ENCODE measurements at places on chromosomes 7 and 10.

- no peak for DNase-seq
Observed at GRCh38 chr10:113550365-113550764, 2.5 kb upstream of the HABP2 start.

GRCh38 chr7:131038153-131038552 is 289.5 kb upstream of the MKLN1 start:
- no peak for DNase-seq

DNA sequence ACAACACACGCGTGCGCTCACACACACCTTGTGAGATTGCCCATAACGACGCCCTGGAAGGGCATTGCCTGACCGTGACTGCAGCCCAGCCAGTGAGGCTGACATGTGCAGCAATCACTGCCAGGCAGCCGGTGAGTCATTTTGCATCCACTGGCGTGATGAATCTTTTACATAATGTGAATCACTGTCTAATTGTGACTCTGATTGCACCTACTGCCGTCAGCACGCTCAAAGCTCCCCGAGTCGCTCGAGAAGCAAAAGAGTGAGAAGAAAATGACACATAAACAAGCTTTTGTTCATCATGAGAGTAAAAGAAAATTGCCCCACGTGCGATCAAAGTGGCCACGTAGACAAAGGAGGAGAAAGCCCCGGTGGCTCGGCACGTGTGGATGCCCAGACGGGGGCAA is 117.4 kb upstream of the PFKP start:
- DNase-seq, result no peak

GRCh38 chr10:124732931-124733570 is 11.1 kb downstream of the FAM53B start:
- DNase-seq, result no peak

DNA sequence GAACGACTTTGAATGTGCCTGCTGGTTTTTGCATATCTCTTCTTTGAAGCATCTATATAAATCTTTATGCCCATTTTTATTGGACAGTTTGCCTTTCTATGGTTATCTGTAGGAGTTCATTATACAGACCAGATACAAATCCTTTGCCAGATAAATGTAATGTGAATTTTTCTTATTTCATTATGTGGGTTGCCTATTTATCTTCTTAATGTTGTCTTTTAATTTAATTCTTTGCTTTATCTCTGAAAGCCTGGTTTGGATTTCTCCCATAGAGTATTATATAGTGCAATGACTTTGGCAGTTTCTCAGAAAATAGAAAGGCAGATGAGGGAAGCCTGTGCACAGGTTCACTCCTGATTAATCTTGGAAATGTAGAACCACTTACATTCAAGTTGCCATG is 1025.1 kb downstream of the GRM8 start:
- no peak for DNase-seq

- peak; percentile 46 for DNase-seq
Observed at GRCh38 chr7:38178695-38179344, 775 bp downstream of the STARD3NL start.

DNA sequence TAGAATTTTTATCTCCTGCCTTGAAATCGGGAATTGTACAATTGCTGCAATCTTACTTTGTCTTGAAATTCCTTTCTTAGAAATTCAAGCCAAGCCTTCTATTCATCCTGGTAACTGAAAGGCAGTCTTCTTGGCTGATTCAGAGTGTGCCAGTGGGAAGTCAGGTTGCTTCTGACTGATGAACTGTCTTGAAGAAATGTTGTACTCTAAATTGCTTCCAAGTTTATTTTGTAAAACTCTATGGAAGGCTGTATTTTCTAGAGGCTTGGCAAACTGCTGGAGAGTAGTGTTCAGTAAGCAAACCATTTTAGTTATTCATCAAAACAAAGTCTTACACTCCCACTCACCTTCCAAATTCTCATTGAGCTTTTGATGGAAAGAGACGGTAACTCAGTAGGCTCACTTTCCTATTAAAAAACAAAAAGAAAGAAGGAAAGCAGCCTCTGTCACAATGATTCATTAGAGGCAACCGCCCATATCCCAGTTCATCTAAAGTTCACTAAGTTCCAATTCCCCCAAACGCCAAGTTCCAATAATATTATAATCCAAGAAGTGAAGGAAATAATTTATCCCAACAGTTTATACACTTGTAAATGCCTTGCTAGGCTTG is 187.9 kb upstream of the MALRD1 start:
- DNase-seq, result no peak

GRCh38 chr7:25894902-25895791 is 256.9 kb upstream of the NFE2L3 start:
- peak; percentile 70 for DNase-seq

GRCh38 chr10:90860790-90861189 is 3.0 kb upstream of the HTR7 start:
- DNase-seq, result no peak

DNA sequence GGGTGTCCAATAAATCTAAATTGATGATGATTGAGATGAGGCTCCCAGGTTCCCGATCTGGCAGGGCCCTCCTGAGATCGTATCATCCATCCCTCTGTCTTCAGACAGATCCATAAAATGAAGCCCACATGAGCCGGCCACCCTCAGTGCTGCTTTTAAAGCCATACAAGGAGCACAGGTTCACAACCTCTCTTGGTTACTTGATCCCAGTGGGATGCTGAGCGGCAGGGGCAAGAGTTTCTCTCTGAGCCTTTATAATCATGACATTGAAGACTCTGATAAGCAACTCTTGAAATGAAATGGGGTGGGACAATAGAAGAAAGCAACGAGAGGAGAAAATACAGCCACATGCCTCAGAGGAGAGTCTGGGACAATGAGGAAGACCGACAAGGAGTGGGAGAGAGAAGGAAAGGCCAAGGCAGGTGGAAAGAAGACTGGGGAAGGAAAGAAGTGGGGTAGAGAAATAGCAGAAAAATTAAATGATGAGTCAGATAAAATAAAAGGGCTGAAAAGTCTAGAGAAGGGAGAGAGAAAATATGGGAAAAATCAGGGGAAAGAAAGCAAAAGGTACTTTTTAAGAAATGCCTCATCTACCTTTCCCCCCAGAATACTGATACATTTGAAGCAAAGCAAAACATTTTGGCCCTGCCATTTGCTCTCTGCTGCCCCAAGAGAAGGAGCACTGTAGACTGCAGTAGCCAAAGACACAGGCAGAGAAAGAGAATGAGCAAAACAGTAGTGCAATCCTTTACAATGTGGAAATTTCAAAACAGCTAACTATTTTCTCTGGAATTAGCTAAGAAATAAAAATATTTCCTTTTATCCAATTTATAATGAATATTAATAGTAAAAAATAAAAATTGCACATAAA is 14.6 kb downstream of the GBX1 start:
- DNase-seq, result no peak

GRCh38 chr10:70465278-70465677 is 13.3 kb upstream of the PALD1 start:
- no peak for DNase-seq

DNA sequence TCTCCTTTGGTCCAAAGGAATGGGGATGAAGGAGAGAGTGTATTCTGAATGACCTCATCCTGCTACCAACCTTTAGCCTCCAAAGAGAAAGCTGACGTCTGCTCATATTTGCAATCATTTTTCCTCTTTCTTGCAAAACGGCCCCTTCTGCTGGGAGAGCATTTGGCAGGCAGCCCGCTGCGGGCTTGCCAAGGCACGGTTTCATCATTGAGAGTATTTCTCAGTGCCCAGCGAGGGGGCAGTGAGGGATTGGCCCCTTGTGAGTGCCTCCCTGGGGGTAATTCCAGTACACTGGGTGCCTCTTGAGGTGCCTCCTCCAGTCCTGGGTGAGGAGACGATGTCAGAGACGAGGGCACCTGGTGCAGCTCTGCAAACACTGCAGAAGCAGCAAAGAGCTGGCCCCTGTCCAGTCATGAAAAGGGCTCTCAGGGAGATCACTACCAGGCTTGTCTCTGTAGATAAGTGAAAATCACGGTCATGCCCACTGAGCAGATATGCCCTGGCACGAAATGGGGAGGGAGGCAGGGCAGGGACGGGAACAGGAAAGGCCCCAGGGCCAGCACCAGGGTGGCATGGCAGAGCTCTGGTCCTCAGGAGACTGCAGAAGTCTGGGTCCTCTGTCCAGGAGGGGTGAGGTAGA is 48.7 kb upstream of the SHH start:
- DNase-seq, result no peak

DNA sequence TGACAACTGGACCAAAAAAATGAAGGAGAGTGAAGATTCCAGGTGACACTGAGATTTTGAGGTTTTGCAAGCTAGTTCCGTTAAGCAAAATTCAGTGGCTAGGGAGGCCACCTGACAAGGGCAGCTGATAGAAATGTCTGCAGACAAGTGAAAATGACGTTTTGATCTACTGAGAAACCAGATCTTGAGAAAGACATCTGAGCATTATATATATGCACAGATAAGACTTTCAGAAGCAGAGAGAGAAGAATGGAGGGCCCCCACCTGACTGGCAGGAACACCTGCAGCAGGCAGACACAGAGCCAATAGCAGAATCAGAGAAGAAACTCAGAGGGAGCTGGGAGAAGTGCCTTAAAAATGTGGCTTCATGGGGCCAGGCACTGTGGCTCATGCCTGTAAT is 76.1 kb upstream of the LRGUK start:
- peak; percentile 71 for DNase-seq

GRCh38 chr7:151728286-151728660 is 148.6 kb downstream of the PRKAG2 start:
- DNase-seq, result no peak

DNA sequence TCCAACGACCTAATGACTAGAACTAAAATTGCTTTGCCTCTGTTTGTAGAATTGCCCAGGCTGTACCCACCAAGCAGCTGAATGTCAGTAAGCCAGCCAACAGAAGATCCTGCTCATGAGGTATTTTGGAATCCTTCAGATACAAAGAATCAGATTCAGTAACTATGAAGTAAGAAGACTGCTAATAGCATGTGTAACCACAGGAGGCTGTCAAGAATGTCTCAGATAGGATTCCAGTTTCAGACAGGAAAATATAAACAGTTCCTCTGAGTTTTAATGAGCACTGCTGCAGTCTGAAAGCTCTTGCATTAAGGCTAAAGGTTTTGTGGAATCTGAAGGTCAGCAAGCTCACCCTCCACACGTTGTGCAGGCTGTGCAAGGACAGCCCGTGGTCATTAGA is 112.6 kb upstream of the ADAM12 start:
- DNase-seq, result no peak

DNA sequence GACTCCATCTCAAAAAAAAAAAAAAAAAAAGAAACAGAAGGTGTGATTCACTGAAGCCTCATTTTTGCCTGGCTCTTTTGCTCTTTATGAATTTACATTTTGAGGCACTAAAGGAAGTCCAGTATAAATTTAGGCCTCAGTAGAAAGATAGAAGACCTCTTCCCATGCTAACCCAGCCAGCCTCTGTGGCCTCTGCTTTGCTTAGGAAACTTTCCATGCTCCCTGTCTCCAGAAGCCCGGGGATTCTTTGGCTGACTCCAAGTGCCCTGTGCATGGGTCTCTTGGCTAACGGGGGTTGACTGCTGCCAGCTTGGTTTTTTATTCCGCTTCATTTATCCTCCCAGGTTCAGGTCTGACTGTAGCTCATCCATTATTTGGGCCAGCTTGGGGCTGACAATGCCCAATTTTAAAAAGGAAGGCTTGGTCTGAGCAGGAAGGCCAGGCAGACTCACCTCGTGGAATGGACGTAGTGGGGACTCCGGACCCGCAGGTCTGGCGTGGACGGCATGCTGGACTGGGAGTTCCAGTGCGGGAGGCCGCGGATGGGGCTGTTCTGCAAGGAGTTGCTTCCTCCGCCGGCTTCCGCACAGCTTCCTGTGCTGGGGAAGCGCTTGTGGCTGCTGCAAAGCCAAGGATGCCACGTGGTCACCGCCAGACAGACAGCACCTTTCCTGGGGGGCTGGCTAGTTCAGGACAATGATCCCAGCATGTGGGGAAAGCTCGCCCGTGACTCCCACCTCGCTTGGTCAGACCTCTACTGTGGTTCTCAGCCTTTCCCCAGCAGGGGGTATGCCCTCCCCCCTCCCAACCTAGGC is 72.3 kb downstream of the PRPF18 start:
- no peak for DNase-seq

- DNase-seq, result no peak
Observed at GRCh38 chr7:12719141-12719919, 31.9 kb downstream of the ARL4A start.

DNA sequence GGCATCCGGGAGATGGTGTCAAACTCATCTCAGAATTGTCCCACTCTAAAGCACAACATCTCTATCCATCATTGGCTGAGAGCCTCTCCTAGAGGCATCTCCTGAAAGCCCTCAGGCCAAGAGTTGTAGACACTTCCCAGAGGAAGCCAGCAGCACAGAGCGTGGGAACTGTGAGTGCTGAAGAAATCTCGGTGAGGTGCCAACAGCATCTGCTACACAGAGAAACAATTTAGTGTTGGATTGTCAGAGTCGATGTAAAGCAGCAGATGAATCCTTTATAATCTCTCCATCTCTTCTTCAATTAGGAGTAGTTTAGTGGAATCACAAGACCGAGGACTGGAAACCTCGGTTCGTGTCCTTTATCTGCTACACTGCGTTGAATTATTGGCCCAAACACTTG is 172.2 kb downstream of the C7orf25 start:
- no peak for DNase-seq

DNA sequence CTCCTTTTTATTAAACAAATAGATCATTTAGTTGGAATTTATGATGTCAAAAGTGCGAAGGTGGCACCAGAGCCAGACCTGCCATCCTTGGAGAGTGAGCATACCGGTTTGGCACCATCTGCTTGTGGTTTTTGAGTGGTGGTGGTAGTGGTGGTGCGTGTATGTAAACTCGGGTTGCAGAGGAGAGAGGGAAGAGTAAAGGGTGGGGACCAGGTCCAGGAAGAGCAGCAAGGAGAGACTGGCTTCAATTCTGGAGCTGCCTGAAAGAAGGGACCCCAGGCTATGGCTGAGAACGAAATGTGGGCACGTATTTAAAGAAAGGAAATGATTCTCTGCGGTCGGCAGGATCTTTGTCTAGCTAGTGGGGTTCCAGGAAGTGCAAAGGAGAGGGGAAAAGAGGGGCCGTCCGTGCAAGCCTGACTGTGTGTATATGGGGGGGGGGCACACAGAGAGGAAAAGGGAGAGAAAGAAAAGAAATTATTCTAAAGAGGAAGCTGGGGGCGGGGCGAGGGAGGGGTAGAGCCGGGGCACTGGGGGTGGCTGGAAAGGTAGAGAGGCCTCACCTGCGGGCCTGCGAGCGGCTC is 448 bp upstream of the GOLGA7B start:
- peak; percentile 5 for DNase-seq

- no peak for DNase-seq
Observed at GRCh38 chr7:45177801-45178200, 20.2 kb downstream of the RAMP3 start.

GRCh38 chr7:40889539-40889938 is 754.7 kb downstream of the SUGCT start:
- DNase-seq, result no peak

DNA sequence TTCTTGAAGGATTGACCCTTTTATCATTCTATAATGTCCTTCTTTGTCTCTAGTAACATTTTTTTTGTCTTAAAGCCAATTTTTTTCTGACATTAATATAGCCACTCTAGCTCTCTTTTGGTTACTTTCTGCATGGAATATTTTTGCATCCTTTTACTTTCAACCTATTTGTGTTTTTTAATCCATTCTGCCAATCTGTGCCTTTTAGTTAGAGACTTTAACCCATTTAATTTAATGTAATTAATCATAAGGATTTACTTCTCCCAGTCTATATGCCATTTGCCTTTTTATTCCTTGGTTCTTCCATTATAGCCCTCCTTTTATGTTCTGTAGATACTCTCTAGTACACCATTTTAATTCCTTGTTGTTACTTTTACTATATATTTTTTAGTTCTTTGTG is 32.7 kb upstream of the RABGEF1 start:
- no peak for DNase-seq
